Mucosa of gallbladder (tissue), 1 donor: ENCODE measurements at places on chromosomes 1 and 21.
A peak's percentile ranks its signal among the peaks of the same experiment; 100 is the strongest.

- no peak for DNase-seq
Measured at GRCh38 chr1:219582296-219582695, 30.6 kb downstream of the ZC3H11B start.

DNA sequence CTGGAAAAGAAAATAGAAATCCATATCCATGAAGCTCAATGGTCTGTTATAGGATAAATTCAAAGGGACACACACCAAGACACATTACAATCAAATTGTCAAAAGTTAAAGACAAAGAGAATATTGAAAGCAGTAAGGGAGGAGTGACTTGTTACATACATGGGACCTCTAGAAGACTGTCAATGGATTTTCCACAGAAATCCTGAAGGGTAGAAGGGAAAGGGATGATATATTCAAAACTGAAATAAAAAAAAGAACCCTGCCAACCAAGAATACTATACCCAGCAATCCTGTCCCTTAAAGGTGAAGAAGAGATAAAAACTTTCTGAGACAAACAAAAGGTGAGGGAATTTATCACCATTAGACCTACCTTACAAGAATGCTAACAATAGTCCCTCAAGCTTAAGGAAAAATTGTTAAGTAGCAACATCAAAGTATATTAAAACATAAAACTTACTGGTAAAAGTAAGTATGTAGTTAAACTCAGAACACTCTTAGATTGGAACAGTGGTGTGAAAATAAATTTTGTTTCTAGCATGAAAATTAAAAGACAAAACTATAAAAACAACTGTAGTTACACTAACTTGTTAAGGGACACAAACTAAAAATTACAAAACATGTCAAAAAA, 103.2 kb upstream of the APP start:
- no peak for DNase-seq

DNA sequence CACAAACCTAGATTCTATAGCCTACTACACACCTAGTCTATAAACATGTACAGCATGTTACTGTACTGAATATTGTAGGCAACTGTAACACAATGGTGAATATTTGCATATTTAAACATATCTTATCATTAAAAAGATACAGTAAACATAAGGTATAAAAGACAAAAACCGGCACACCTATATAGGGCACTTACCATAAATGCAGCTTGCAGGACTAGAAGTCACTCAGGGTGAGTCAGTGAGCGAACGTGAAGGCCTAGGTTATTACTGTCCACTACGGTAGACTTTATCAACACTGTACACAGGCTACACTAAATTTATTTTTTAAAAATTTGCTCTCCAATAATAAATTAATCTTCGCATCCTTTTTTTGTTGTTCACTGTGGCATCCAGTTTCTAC, 13.3 kb downstream of the PSMG1 start:
- no peak for DNase-seq

GRCh38 chr1:3741566-3742438, 10.4 kb upstream of the CCDC27 start:
- no peak for DNase-seq

- DNase-seq = no peak
Measured at GRCh38 chr1:184388971-184389370, 2.1 kb downstream of the C1orf21 start.

GRCh38 chr1:245663373-245663772, 508.6 kb downstream of the KIF26B start:
- DNase-seq = no peak

DNA sequence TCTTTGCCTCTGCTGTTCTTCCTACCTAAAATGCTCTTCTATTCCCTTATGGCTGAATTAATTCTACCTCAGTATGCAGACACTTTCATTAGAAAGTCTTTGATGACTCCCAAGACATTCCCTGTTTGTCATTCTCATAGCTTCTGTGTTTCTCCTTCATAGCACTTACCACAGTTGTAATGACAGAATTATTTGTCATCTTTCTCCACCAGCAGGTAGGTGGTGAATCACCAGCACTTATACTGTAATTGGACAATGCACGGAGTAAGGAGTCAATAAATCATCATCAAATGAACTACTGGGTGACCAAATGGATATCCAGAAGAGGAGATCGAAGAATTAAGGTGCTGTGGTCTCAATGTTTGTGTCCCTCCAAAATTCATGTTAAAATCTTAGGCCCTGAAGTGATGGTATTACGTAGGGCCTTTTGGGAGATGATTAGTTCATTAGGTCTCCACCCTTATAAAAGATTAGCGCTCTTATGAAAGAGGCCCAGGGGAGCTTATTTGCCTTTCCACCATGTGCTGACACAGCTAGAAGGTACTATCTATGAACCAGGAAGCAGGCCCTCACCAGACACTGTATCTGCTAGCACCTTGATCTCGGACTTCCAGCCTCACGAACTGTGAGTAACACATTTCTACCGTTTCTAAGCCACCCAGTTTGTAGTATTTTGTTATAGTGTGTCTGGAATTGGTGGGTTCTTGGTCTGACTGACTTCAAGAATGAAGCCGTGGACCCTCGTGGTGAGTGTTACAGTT, 2.4 kb upstream of the CCT8 start:
- DNase-seq = no peak

GRCh38 chr1:35164893-35165292, 28.1 kb downstream of the SFPQ start:
- no peak for DNase-seq

DNA sequence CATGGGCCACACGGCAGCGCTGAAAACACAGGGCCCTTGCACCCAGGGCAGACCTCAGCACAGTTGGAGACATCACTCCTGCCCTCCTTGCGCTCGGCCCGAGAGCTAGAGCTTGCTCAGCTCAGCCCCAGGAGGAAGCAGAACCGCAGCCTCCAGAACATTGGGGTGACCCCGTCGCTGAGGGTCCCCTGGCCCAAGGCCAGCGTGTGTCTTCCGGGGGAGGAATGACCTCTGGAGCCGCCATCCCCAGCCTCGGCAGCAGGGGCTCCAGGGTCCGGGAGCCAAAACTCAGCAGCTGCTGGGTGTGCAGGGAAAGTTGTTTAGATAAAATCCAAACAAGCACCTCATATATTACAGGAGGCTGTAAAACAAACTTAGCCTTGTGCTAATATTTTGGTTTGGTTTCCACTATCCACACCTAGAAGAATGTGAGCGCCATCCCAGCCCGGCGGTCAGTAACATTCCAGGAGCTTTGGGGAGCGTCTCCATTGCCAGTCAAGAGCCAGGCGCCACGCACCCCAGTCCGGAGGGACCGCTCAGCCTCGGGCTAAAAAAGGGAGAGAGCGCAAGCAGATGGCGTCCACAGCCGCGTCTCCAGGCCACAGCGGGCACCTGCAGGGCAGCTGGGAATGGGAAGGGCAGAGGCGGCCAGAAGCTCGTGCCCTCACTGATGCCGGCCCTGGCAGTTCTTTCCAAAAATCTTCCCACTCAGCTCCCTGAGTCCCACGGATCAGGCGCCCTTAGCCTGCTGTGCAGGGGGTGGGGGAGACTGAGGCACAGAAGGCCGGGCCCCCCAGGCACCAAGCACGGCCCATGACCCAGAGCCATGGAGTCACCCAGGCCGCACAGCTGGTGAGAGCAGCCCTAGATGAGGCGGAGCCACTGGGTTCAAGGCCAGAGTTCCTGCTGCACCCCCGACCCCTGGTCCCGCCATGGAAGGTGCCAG, 52.0 kb downstream of the SLX9 start:
- no peak for DNase-seq

DNA sequence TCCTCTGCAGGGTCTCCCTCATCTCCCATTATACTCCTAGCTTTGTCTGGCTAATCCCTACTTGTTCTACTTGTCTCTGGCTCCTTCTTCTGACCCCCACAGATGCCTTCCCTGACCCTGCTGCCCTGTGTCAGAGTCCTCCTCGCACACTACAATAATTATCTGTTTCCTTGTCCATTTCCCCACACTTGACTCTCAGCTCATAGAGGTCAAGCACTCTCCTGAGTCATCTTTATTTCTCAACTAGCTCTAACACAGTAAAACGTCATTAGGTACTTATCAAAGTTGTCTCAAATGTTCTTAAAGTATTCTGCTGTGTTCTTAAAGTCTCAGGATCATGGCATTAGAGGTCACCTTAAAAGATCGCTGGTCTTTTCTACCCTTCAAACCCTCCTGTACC, 47.1 kb downstream of the C8A start:
- no peak for DNase-seq

DNA sequence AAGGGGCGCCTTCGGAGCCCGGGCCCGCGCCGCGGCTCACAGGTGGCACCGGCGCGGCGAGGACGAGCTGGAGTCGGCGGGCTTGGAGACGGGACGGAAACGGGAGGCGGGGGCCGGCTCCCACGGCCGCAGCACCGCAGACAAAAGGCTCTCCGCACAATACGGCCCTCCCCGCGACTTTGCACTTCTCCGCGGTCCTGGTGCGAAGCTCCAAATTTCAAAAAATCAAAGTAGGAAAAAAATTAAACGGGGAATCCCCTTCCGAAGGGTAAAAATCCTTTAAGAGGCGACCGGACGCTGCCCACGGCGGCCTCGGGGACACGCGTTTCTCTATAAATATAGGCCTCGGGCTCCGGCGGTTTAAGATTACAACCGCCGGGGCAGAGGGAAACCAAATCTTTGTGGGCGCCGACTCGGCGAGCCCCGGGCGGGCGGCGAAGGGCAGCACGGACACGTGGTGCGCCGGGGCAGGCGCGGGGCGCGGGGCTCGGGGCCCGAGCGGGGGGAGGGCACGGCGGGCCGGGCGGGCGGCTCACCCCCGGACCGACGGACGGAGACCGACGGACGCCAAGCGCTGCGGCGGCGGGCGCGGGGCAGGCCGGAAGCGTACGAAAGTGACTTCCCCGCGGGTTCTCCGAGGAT, 453 bp downstream of the PABPC4 start:
- DNase-seq = peak; percentile 20

DNA sequence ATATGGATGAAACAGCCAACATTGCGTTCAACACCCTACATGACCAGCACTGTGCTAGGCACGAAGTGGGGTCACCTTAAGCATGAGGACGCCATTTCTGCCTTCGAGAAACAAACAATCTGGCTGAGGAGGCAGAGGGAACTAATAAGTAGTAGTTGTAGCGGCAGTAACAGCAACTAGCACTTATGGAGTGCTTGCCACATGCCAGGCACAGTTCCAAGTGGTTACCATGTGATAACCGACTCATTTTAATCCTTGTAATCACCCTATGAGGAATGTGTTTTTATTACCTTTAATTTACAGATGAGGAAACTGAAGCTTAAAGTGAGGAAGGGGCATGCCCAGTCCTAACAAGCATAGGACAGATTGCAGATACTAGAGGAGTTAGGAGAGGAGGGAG, 33.7 kb downstream of the KCND3 start:
- DNase-seq = no peak

DNA sequence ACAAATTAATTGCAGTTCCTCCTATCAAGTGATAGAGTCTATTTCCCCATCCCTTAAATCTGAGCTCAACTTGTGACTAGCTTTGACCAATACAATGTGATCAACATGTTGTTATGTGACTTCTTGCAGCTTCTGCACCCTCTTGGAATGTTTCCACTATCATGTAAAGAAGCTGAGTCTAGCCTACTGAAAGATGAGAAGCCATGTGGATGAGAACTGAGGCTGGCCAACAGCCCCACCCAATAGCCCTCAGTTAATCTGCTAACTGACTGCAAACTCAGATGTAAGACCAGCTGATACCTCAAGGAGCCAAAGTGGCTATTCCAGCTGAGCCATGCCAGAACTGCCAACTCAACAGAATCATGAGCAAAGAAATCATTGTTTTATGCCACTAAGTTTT, 44.0 kb downstream of the LYST start:
- no peak for DNase-seq

GRCh38 chr1:184210031-184210430, 158.5 kb downstream of the TSEN15 start:
- no peak for DNase-seq

- no peak for DNase-seq
Measured at GRCh38 chr21:40622531-40622930, 224.4 kb downstream of the DSCAM start.

- no peak for DNase-seq
Measured at GRCh38 chr1:17030206-17030605, 18.5 kb upstream of the ATP13A2 start.

- peak; percentile 64 for DNase-seq
Measured at GRCh38 chr1:157963713-157964112, 29.7 kb upstream of the KIRREL1 start.

- DNase-seq = no peak
Measured at GRCh38 chr1:45730075-45730779, 20.2 kb downstream of the IPP start.

DNA sequence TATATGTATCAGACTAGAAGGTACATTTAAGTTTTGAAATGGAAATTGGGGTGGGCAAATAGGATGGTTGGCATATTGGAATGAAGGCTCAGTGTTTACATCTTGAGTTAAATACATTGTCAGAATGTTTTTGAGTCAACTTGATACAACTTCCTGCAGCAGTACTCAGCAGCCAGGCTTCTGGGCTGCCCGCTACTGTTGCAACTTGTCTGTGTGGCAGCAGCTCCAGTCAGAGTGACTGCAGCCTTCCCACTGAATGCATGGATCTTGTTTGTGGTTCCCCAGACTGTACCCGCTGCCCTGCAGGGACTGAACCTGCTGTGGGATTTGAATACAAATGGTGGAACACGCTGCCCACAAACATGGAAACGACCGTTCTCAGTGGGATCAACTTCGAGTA, 24.9 kb upstream of the SARS1 start:
- DNase-seq = no peak

GRCh38 chr1:21263052-21263429, 27.2 kb downstream of the ECE1 start:
- no peak for DNase-seq

DNA sequence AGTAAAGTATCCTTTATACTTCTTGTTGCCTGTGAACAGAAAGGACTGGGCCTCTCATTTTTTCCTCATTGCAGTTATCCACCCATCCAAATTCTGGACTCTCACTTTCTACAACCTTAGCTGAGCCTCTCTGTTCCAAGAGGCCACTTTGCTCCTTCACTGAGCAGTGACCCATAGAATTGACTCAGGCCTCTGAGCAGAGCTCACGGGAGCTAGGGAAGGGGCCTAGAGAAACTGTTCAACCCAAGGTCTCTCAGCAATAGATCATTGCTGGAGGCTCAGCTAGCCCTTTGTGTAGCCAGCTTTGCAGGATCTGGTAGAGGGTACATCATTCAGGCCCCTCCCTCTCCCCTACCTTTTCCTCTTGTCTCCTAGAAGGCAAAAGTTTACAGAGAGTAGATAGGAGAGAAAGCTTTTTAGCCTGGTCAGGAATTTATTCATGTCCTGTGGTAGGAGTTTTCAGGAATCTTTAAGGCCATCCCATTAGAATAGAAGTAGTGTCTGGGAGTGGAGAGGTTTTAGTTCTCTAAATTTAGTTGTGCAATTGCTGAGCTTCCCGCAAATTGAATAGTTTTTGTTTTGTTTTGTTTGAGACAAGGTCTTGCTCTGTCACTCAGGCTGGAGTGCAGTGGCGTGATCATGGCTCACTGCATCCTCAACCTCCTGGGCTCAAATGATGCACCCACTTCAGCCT, 6.7 kb downstream of the INTS3 start:
- no peak for DNase-seq

DNA sequence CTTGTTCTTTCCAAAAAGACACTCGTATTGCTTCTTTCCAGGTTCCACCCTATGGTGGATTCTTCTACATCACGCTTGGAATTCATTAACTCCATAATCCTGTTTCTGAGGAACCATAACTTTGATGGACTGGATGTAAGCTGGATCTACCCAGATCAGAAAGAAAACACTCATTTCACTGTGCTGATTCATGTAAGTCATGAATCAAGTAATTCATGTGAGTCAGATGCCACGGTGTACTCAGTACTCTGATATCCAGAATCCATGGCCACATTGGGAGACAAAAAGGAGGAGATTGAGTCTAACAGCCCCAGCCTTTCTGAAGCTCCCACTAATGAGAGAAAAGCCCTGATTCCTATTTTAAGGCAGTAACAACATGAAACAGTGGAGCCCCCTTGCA, 7.4 kb downstream of the CHI3L2 start:
- DNase-seq = no peak

- DNase-seq = no peak
Measured at GRCh38 chr1:108850929-108851328, 6.0 kb downstream of the AKNAD1 start.
